ENCODE measurements at places on chromosomes 16 and 17.

GRCh38 chr17:3695129-3695722 lies 729 bp downstream of the P2RX5 start:
- DNase-seq, result no peak

DNA sequence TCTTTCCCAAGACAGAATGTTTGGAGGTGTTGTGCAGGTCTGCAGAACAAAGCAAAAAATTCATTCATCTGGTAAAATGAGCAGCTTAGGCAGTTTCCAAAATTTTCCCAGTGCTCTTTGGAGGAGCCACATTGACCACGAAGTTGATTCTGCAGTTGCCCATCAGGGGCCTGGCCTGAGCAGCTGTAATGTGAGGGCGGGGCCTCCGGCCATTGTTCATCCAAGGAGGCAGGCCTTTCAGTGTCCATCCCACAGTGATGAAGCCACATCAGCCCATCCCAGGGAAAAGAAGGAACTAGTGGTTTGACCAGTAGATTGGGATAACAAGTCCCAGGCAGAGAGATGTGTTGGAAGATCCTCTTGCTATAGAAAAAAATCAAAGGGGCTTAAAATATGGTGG lies 10.1 kb downstream of the UBFD1 start:
- DNase-seq, result no peak

DNA sequence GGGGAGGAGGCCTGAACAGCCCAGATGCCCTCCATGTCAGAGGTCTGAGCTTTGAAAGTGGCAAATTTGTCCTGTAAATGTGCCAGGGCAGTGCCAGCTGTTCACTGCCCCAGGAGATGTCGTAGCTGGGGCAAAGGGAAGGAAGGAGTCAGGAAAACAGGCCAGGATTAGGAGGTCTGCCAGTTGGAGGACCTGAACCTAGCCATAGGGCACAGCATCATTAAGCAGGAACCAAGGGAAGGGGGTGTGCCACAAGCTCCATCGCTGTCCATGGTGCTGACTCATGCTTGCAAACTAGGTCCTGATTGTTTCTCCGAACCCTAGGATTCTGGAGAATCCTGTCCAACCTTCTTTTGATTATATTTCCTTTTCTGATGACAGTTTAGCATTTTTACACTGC lies 124.2 kb downstream of the TMEM132E start:
- no peak for DNase-seq

GRCh38 chr17:55816532-55817396 lies 65.9 kb downstream of the PCTP start:
- no peak for DNase-seq

DNA sequence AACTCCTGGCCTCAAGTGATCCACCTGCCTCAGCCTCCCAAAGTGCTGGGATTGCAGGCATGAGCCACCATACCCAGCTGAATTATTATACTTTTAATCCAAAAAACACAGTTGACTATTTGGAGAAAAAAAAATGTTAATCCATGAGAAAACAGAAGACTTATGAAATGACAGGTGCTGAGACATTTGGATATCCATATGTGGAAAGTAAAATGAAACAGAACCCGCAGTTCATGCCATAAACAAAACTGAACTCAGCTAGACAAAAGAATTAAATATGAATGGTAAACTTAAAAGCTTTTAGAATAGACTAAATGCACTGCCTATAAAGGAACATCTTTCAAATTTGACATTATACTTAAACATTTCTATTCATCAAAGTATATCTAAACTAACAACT lies 8.2 kb upstream of the RBBP6 start:
- DNase-seq, result no peak

- no peak for DNase-seq
These were observed 45.3 kb upstream of the CORO6 start for GRCh38 chr17:29667969-29668368.

- no peak for DNase-seq
These were observed 17.9 kb upstream of the ZFHX3 start for GRCh38 chr16:73065632-73066330.

GRCh38 chr17:81926451-81927151 lies 934 bp downstream of the MAFG start:
- no peak for DNase-seq

GRCh38 chr16:2150418-2151187 lies 2.2 kb downstream of the RAB26 start:
- no peak for DNase-seq

GRCh38 chr17:44738214-44738906 lies 20.4 kb upstream of the ADAM11 start:
- DNase-seq, result no peak

GRCh38 chr17:49363251-49363650 lies 1.2 kb upstream of the ZNF652 start:
- DNase-seq, result no peak

DNA sequence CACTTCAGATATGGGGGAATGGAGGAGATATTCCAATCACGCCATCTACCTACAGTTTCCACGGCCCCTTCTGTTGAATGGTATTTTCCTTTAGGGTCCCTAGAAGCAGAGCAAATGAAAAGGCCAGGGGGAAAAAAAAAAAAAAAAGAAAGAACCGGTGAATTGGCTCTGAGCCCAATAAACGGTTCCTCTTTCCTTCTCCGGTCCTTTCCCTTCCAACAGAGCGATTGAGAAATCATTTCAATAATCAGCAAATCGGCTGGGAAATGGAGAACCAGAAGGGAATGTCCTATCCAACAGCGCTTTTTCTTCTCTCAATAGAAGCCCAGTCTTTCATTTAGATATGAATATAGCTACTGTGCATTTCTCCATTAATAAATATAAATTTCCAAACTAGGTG lies 26.8 kb upstream of the HOXB13 start:
- no peak for DNase-seq

GRCh38 chr16:27776556-27777225 lies 226.7 kb downstream of the KATNIP start:
- DNase-seq, result no peak

- DNase-seq, result no peak
These were observed 60.1 kb upstream of the MED9 start for GRCh38 chr17:17416400-17417360.

DNA sequence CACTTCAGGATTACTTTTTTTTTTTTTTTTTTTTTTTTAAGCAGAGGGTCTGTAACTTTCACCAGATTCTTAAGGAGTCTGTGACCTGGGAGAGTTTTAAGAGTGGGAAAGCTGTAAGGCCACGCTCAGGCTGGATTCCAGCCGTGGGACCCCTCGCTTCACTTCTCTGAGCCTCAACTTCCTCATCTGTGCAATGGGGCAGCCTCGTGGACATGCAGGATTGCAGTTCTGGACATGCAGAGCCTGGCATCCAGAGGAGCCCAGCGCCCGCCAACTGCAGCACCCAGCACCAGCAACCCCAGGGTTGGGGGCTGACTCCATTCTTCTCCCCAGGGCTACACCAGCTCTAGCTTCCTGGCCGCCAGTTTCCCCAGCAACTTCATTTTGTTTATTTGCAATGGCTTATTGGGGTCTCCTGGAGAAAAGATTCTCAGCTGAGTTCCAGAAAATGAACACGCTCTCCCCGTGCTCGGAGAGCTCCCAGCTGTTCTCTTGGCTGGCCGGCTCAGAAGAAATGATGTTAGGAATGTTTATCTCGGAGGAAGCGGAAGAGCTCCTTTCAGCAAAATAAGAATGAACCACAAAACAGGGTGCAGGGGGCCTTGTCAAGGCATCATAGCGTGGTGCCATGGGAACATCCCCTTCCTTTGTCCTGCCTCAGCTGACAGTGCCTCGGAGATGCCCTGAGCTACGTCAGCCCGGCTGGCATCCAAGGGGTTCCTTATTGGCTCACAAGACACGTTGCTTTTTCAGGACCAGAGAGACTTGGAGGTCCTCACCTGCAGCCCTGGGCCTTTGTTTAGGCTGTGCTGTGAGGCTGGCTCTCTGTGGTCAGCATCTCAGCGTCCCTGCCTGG lies 22.9 kb upstream of the ZCCHC14 start:
- DNase-seq, result no peak

All from central memory CD8-positive, alpha-beta T cell (primary cell).